GM19239 (cell line): ENCODE measurements at places on chromosomes 5 and 9.
A peak's percentile ranks its signal among the peaks of the same experiment; 100 is the strongest.

GRCh38 chr5:157269165-157269671 lies 3.3 kb downstream of the CYFIP2 start:
- DNase-seq = no peak

DNA sequence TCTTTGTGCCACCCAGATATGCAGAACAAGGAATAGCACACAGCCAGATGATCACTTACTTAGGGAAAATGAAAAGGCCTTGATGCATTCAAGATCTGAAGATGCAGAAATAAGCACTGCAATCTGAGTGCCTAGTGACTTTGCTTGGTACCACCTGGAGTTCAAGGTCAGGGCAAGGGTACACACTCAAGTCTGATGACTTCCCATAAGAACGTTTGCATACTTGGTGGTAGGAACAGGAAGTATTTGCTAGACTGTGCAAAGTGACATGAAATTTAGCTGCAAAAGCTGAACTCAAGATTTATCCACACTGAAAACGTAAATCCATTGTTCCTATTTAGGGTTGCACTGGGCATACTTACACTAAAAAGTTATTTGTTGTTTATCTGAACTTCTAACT lies 177.1 kb downstream of the PIK3R1 start:
- DNase-seq = no peak

DNA sequence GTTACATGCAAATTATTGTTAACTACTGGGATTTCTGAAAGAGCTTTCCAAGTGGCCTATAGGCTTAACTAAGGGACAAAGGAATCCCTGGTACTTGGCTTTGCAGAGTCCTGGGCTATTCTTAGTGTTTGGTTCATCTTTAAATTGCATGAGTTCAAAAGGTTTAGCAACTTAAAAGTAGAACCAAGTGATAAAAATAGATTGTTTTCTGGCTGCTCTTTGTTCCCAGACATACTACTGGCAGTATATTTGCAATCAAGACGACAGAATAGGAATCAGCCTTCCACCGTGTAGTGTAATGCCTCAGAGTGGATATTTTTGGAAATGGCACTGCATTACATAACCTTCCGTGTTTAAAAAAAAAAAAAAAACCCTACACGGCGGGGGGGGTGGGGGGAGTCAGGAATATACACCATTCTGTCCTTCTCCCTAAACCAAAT lies 1.0 kb downstream of the NREP start:
- DNase-seq = no peak

GRCh38 chr5:117411701-117412100 lies 837.1 kb upstream of the SEMA6A start:
- no peak for DNase-seq

- DNase-seq = no peak
Observed at GRCh38 chr5:80437326-80437725, 29.5 kb downstream of the ZFYVE16 start.

DNA sequence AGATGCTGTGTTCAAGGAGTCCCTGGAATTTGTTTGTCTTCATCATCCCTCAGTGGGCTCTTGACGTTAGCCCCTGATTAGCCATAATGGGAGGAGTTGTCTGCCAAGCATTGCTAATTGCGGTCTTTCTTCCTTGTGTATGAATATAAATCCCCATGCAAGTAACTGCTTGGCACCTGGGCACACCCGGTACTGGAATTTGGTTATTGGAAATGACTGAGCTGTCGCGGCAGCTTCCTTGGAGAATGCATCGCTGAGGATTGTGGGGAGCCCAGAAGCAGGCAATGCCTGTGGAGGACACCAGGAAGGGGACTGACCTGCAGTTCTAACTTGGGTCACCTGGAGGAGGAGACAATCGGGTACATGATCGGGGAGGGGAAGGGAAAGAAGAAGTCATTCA lies 53.3 kb upstream of the CTSL start:
- DNase-seq = no peak

GRCh38 chr5:173318881-173319620 lies 9.2 kb downstream of the STC2 start:
- DNase-seq = no peak

GRCh38 chr9:90018688-90019087 lies 413.9 kb downstream of the GADD45G start:
- DNase-seq = no peak

DNA sequence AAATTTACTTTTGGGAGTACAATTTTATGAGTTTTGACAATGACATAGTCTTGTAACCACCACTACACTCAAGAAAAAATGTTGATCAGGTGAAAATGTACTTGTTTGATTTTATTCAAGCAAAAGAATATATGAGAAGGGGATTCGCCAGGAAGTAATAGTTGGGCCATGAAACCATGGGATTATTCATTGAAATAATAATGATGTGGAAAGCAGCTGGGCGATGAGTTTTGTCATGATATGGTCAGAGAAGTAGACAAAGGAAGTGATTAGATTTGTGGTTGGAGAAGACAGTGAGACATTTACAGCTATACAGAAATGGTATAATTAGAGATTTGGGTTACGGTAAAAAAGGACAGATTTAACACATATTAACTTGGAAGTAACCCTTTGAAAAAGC lies 11.2 kb downstream of the HMGCR start:
- DNase-seq = no peak

DNA sequence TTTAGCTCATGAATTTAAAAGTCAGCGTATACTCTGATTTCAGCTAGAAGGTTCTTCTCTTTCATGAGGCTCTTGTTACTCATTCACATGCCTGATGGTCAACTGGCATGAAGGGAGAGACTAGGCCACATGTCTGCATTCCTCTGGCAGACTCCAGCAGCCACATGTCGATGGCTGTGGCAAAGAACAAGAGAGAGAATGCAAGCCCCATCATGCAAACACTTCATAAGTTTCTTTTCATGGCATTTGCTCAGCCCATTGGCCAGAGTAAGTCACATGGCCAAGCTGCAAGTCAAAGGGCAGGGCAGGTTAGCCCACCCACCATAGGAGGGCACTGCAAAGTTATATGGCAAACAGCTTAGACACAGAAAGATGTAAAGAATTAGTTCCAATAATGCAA lies 5.4 kb downstream of the KCNV2 start:
- no peak for DNase-seq

DNA sequence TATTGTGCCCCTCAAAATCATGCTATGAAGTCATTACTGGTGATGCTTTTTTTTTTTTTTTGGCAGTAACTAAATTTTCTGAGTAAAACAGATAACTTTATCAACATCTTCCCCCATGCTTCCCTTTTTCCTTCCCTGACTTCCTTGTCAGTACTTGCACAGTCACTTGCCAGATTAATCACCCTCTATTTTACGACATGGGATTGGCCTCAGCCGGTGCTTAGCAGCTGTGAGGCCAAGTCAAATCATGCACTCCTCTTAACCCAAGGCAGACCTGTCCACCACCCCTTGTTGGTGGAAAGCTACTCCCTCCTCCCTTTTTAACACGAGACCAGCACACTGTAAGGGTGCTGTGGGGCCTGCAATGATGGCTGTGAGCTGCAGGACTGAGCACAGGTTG lies 118.0 kb upstream of the OTULINL start:
- no peak for DNase-seq

DNA sequence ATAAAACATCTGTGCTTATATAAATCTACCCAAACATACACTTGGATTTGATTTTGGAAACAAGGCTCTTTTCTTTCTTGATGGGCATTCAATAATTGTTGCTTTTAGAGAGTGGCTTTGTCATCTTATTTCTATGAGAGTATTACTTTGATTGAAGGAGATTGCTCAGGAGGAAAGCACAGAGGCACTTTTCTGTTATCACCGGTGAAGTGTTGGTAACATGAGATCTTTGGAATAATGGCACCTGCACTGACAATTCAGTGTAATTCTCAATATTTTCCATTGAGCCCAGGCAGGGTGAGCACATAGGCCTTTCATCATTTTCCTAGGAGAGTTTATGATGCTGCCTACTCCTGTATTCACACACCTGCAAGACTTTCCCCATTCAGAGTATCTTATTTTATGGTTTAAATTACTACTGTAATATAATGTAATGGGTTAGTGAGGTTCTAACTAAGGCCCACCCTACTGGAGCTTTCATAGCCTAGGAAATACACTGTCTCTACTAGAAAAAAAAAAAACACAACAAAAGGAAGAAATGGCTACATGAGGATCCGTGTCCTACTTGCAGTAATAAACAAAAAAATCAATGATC lies 244.3 kb downstream of the DENND1A start:
- no peak for DNase-seq

- no peak for DNase-seq
Observed at GRCh38 chr5:41629897-41630296, 119.5 kb upstream of the PLCXD3 start.

DNA sequence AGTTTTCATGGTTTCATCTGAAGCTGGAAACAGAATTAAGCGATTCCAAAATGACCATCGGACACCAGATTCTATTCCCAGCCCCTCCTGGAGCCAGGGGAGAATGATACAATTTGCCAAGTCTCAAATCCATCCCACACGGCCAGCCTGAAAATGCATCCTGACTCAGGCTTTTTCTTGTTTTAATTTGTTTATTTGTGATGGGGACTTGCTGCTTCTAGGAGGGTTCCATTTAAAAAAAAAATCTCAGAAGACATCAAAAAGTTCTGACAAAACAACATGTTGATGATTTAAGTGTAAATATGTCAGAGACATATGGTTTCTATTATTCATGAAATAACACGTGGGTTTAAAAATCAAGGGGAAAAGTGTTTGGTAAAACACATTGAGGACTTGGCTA lies 173.2 kb downstream of the GAS1 start:
- no peak for DNase-seq

DNA sequence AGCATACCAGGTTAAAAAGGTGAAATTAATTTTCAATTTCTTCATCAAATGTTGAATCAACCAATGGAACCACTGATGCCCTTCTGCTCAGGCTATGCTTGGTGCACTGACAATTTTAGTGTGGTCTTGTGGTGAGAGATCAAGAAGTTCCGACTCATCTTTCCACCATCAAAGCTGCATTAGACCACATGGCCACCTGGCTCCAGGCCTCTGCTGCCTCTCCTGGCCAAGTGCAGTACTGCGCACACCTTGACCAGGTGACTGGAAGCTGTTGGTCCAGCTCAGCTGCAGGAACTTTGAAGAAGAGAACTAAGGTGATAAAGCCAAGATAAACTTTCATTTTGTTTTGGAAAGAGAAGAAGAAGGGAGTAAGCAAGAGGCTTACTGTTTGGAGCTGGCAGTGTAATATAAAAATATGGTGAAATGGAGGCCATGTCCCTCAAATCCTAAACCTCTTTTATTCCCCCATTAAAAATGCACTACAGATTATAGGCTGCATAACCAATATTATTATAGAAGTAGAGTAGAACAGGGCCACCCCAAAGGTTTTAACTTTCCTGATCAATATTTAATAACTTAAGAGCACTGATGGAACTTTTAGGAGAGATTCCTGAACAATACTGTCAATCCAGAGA lies 315.5 kb upstream of the C9orf72 start:
- peak; percentile 19 for DNase-seq

DNA sequence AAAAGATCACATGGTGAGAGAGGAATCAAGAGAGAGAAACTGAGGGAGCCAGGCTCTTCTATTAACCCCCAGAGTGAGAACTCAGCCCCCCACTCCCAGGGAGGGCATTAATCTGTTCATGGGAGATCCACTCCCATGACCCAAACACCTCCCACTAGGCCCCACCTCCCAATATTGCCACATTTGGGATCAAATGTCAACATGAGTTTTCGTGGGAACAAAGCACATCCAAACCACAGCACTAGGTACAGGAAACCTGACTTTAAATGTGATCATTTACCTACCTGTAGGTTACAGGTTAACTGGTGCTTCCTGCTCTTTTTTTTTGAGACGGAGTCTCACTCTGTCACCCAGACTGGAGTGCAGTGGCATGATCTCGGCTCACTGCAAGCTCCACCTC lies 16.9 kb downstream of the NNT start:
- no peak for DNase-seq

GRCh38 chr5:73229271-73229670 lies 56.3 kb downstream of the TMEM174 start:
- DNase-seq = no peak

DNA sequence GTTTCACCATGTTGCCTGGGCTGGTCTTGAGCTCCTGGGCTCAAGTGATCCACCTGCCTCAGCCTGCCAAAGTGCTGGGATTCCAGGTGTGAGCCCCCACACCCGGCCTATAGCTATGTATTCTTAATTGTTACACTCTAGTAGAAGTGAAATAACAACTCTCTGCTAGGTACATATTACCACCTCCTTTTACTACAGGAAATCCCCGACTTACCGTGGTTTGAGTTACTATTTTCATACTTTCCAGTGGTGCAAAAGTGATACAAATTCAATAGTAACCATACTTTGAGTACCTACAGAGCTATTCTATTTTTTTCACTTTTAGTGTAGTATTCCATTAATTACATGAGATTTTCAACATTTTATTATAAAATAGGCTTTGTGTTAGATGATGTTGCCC lies 719 bp downstream of the ARL14EPL start:
- DNase-seq = no peak

DNA sequence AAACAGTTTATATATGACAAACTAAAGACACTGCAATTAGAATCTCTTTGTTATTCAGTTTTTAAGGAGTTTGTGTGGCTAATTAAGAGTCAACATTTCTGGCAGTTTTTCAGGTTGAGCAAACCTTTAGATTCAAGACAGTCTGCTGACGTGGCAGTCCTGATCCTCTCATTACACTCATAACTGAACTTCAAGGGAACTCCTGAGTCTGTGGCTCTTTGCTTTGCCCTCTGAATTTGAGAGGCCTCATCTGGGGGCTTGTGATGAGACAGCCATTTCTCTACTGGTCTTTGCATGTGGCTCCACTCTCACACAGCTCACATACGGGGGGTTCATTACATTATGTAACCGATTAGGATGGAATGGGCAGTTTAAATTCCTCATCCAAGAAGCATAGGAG lies 182.9 kb upstream of the MEF2C start:
- DNase-seq = peak; percentile 9

DNA sequence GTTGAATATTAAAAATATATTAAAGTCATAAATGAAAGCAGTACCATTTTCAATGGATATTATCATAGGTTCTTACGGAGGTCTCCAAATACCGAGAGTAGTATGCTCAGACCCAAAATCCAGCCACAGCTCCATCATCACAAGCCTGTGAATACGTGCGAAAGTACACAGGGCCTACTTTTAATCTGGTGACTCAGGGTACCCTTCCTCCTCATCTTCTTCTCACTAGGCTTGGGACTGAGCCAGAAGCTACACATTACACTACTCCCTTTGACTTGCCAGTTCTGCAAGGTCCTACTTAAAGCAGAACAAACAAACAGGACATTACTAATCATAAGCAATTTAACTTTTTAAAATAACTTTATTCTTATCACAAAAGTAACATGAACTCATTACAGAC lies 7.6 kb upstream of the RIC1 start:
- DNase-seq = no peak
